GM06990 (cell line): ENCODE measurements at places on chromosomes 4 and X.

GRCh38 chr4:184471881-184472613 lies 2.3 kb downstream of the IRF2 start:
- DNase-seq = no peak

- no peak for DNase-seq
Observed at GRCh38 chr4:25914670-25915352, 791 bp downstream of the SMIM20 start.

- no peak for DNase-seq
Observed at GRCh38 chr4:84916227-84916626, 50.3 kb downstream of the WDFY3 start.

DNA sequence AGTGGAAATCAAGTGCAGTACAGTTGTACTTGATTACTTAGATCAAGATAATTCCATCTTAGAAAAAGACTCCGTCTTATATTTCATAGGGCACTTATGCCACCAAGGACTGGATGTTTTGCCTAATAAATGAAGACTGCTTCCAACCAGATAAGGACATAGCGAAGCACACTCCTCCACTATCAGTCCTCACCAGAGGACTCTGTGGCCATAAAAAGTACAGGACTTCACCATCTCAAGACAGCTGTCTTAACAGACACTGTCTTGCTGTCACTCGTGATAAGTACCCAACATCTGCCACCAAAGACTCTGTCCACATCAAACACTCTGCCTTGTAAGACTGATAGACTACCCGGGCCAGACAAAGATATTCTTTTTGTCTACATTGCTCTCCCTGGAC lies 352.0 kb downstream of the TRAM1L1 start:
- DNase-seq = no peak

DNA sequence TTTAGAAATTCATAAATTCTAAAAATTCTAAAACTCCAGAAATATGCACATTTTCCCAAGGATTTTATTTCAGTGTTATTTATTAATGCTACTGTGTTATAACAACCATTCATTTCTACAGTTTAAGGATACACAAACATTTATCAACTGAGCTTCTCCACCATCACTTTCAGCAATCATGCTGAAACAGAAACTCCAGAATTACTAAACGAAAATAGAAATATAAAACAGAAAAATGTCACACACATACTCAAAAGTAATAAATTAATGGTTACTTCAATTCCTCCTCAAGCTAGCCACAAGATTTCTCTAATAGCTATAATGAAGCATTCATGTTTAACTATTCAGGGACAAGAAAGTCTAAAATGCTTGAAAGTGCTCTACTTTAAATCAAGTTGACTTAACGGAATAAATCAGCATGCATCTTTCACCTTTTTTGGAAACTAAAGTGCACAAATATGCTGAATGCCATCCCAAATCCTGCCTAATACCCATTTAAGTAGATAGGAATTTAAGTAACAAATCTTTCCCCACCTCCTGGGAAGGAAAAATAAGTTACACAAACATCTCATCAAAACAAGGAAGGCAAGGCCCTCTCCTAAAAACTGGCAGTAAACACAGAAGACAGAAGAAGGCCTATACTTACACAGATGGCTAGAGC lies 563 bp downstream of the FAM13A start:
- DNase-seq = no peak

DNA sequence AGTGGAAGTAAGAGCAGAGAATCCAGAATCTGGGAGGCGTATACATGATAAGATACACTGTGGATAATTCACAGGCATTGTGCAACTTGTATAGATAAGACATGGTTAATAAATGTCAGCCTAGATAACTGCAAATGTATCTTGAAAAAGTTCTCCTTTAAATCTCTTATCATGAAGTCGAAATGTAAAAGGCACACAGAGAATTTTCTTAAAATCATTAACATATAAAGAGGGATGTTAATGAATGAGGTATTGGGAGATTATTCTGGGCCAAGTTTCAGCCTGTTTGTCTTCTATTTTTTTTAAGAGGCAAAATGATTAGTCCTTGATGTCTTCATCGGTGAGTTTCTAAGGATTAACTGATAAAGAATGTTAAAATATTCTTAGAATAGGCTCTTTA lies 835 bp downstream of the TDO2 start:
- DNase-seq = no peak

DNA sequence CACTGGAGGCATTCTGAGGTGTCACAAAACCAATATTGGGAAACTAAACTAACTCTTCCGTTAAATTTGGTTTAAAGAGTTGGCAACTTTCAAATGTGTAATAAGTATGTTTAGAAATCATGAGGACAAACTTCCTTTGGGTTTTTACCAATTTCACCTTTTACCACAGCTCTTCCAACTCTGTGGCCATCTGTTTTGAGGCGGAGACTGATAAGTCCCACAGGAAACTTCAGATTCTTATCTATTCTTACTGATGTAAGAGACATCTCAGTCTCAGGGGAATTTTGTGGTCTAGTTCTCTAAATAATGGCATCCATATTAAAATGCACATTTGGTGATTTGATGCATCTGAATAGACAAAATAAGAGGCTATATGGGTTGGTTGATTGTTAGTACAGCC lies 229.2 kb upstream of the AFF2 start:
- DNase-seq = no peak

DNA sequence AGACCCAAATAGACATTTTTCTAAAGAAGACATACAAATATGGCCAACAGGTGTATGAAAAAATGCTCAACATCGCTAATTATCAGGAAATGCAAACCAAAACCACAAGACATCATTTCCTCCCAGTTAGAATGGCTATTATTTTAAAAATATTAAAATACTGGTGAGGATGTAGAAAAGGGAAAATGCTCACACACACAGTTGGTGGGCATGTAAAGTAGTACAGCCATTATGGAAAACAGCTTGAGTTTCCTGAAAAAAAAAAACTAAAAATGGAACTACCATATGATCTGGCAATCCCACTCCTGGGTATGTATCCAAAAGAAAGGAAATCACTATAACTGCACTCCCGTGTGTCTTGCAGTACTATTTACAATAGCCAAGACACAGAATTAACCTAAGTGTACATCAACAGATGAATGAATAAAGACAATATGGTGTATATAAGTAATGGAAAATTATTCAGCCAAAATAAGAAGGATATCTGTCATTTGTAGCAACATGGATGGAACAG lies 128.9 kb upstream of the DKK2 start:
- no peak for DNase-seq

DNA sequence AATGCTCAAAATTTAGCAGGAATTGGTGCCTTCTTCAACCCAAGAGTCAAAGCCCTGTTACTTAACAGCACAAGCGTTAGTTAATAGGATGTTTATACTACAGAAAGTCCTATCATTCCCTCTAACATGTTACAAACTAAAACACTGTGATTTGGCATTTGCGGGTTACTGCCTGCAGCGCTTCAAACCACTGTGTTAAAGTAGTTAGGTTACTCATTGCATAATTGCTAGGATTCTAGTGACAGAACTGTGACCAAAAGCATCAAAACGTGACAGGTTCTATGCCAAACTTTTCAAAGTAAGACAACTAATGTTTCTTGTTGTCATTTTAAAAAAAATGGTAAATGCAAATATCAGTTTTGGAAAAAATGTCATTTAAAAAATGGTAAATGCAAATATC lies 442.8 kb upstream of the ZFP42 start:
- no peak for DNase-seq

GRCh38 chrX:9899640-9900111 lies 67.5 kb upstream of the CLDN34 start:
- DNase-seq = peak; percentile 33

DNA sequence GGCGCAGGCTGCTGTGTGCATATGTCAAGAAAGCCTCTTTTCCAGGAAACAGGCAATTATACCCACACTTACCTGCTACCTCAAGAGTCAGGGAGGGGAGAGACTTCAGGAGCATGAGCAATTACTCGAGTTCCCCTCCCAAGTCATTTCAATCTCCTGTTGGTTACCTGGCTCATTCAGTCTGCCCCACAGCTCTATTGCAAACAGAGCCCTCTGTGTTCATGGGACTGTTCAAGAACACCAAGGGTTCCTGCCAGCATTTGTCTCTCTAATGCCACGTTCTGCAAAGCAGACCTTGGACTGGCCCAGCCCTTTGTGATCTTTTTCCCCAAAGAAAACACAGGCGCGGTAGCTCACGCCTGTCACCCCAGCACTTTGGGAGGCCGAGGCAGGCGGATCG lies 274.6 kb downstream of the DHRSX start:
- DNase-seq = no peak

DNA sequence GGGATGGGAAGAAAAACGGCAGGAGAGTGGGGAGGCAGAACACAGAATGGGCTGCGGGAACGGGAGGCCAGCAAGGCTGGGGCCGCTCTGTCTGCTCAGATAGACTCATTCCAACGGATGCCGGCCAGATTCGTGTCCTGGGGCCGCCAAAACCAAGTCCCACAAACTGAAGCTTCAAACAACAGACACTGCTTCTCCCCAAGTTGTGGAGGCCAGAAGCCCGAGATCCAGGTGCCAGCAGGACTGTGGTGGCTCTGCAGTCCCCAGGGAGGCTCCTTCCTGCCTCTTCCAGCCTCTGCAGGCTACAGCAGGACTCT lies 100.6 kb downstream of the ADRA2C start:
- DNase-seq = no peak

DNA sequence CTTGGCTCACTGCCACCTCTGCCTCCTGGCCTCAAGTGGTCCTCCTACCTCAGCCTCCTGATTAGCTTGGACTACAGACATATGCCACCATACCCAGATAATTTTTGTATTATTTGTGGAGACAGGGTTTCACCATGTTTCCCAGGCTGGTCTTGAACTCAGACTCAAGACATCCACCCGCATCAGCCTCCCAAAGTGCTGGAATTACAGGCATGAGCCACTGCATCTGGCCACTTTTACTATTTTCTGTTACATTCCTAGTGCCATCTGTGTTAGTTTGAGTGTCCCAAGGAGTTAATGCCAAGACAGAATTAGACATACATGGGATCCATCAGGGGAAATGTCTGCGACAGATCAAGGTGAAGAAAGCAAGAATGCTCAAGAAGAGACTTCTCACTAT lies 288.2 kb upstream of the CTSO start:
- no peak for DNase-seq

- DNase-seq = no peak
Observed at GRCh38 chrX:22012051-22012450, 20.1 kb upstream of the PHEX start.

GRCh38 chrX:23802431-23802830 lies 19.5 kb downstream of the SAT1 start:
- no peak for DNase-seq

- DNase-seq = no peak
Observed at GRCh38 chr4:185782523-185782922, 29.5 kb downstream of the SORBS2 start.

DNA sequence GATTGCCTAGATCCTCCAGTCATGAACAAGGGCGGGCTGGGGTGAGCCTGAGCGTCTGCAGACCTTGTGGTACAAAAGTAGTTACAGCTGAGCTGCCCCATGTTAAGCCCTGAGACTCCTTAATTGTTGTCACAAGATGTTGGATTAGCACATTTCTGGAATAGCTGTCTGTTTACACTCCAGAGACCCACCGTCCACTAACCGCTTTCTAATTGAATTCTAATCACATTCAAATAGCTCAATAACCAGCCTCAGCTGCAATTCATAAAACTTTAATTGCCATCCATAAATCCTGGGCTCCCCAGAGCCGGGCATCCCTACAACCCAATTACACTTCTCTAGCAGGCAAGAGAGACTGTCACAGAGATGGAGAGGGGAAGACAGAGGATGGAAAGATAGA lies 1.6 kb upstream of the GSX2 start:
- no peak for DNase-seq

DNA sequence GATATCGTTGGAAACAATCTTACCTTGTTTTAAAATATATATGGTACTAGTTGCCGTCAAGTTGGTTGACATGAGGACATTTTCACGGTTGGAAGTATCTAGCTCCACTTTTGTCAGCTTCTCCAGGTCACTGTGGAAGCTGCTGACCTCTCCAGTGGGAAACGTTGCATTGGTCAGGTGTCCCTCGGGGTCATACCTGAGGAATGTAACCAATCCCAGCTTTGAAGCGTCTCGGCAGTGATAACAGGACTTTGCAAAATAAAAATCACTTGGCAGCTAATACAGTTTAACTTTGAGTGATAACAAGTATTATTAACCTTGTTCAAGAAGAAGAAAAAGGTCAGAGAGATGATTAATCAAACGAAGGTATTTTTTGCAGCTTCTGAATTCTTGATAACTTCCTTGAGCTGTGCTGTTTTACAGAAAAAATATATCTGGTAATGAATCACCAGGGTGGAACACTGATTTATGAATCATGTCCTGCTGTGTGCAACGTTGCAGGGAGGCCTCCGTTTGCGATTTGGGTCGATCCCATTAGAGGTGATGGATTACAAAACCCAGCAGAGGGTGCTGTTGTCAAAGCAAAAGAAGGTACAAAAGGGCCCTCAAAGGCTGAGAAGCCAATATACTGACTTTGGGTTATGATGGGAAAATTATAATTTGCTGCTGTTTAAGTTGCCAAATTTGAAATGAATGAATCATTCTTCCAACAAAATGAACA lies 60.1 kb downstream of the SH2D1A start:
- DNase-seq = no peak

DNA sequence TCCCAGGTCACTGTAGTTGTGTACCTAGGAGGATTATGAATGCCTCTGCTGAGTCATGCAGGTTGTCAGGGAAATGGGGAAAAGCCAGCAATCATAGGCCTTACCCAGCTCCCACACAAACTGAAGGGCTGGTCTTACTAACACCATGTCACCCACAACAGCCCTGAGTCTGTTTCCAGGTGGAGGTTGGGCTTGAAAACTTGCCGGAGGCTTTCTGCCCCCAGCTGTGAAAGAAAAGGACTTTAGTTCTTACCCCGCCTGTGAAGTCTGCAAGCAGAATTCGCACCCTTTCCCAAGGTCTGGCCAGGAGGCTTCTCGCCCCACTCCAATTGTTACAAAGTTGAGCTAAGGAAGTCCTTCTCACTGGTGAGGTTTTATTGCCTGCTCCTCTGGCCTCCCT lies 143.9 kb downstream of the RPS6KA6 start:
- no peak for DNase-seq

- DNase-seq = no peak
Observed at GRCh38 chr4:17933126-17933525, 88.4 kb downstream of the LCORL start.

DNA sequence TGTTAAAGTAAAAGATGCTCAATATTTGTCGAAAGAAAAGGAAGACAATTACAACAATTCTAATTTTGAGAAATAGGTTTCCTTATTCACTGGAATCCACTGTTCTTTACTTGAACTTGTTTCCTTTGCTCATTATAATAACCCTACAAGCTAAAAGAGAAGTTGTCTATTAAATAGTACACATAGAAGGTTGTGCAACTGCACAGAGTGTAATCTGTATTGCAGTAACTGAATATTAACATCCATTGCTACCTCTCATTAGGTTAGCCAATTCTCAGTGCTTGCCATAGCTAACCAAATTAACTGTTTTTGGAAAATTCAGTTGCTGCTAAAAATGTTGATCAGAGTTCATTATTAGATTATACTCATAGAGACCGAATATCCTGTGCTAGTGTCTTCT lies 120.0 kb downstream of the PDLIM5 start:
- no peak for DNase-seq

GRCh38 chr4:184361443-184361842 lies 112.9 kb downstream of the IRF2 start:
- no peak for DNase-seq

- no peak for DNase-seq
Observed at GRCh38 chrX:19097553-19098283, 24.6 kb downstream of the ADGRG2 start.

GRCh38 chr4:124030147-124030546 lies 633.6 kb downstream of the SPRY1 start:
- no peak for DNase-seq
